ENCODE measurements at places on chromosomes 6 and 20.

GRCh38 chr20:60512443-60512842 is 554.2 kb downstream of the CDH26 start:
- DNase-seq = no peak

DNA sequence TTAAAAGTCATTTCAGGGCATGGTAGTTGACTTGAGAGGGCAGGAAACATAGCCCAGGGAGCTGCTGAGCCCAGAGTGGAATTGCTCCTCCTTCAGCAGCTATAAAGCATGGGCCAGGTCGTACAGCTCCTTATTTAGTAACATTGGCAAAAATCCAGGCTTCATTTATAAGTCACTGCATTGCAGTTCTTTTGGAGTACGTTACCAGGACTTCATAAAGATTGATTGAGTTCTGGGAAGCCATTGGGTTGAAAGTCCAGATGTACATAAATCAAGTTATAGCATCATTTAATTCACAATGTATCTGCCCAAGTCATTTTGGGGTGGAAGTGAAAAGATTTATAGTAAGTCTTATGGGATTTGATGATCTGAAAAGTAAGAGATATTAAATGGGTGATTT is 53.0 kb upstream of the ANKEF1 start:
- no peak for DNase-seq

DNA sequence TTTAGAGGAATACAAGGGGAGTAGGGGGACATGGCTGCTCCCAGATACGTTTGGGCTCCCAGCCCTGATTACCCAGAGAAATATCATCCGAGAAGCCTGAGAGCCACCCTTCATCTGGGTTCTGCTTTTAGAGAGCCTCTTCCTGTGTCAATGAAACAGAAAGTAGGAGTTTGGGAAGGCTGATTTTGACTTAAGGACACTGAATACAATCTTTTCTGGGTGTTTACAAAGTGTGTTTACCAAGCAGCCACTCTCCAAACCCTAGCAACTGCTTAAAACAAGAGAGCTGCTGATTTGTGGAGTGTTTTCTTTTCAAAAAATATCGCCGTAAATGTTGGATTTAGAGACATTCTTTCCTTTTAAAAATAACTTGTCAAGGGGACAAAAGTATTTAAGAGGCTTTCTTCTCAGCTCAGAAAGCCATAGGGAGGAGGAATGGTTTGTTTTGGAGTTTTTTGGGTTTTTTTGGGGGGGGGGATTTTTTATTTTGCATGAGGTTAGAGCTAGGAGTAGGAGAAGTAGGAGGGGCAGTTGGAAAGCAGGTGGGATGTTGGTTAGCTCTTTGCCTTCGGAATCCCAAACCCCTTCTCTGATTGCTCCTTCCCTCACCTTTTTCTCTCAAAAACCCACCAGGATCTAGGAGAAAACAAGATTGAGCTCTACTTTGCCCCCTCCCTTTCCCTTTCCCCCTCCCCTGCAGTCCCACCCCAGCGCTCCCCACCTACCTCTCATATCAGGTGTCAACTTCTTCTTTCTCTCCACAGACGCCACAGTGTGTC is 12.4 kb downstream of the MAFB start:
- DNase-seq = no peak

- no peak for DNase-seq
Observed at GRCh38 chr6:77425216-77425615, 38.1 kb downstream of the HTR1B start.

DNA sequence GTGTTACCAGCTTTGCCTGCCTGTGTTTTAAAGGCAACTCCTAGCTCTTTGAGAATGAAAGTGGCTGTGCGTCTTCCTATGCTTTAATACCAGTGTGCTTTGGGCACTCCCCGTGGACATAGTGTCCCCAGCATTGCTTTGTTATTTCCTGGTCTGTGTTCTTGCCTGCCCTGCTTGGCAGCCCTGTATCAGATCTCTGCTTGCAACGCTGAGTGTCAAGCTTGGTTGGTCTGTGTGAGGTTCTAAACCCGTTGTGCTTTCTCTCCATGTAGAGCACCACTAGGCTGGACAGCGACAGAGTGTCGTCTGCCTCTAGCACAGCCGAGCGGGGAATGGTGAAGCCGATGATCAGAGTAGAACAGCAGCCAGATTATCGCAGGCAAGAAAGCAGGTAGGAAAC is 80.2 kb downstream of the AFDN start:
- DNase-seq = no peak

All from D721Med (cell line).